HS-5 (cell line): ENCODE measurements at places on chromosomes 2 and 18.

DNA sequence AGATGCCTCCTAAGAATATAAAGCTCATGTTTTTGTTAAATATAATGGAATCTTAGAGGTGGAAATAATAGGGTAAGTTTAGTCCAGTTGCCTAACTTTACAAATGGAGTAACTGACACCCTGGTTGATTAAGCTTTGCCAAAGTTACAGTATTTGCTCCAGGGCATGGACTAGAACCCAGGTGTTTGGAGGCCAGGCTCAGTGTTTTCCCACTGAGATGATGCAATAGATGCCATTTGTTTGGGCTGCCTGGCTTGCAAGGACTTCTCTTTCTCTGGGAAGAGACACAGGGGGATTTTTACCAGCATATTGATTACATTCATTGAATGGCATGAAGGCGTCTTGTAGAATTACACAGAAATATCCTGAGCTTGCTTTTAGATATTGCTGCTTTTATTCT lies 397.8 kb downstream of the SLC4A3 start:
- DNase-seq, result no peak

DNA sequence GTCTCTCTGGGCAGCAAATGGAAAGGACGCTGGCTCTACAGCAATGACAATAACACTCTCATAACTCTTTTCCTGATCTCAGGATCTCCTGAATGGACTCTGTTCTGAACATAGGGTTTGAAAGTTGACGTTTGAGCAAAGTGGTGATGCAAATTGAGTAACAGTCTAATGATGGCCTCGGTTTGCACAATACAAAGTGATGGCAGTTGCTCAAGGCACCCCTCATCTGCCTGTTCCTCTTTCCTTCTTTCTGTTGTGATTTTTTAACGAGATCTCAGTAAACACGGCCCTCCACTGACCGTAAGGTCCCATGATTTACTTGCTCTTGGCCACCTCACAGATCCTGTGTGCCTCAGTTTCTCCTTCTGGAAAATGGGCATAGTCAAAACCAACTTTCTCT lies 303.6 kb downstream of the SLC8A1 start:
- no peak for DNase-seq

GRCh38 chr2:6841537-6842287 lies 24.0 kb downstream of the CMPK2 start:
- DNase-seq, result no peak

DNA sequence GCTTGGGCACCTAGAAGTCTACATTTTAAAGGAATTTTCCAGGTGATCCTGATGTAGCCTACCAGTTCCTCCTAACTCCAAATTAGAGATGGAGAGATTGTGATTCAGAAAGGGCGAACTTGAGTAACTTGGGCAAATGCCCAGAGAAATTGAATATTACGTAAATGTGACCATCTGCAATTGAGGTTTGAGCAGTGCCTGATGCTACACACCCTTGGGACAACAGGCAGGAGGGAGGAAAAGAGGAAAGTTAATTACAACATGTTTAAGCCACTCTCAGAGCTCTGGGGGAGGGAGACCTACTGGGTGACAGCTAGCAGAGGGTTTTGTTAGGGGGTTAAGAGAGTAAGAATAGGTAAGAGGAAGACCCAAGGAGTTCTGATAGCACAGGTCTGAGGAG lies 208.9 kb downstream of the LPIN1 start:
- peak; percentile 46 for DNase-seq

DNA sequence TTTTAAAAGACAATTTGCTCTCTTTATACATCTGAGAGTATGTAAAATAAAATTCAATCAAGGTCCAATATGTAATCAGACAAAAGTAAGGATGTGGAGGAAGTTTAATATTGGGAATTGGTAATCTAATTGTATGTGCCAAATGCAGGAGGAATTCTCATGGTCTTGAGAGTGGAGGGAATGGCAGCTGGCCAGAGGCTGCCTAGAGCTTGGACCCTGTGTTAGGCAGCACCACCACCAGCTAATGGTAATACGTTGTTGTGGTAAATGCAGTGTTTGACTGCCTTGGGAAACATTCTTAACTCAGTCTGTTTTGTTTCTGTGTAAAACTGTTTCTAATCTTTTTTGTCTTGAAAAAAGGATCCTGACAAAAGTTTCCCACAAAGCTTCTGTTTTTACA lies 30.0 kb downstream of the GALNT1 start:
- no peak for DNase-seq
